T1000 (cell line): ENCODE measurements at places on chromosomes 1 and 21.

DNA sequence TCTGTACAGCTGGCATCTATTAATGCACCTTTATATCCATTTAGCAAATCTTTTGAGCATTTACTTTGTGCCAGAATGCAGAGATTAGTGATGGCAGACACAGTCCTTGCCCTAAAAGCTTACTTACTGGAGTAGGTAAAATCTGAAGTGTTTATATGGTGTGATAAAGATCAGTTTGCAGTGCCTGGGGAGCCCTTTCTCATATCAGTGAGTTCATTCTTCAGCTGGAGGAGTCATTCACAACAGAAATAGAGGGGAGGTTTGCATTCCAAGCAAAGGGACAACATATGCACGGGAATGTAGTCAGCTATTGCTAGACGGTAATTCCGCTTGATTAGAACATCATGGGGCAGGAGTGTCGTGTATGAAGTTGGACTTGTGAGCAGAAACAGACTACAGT is 8.4 kb downstream of the SLC35F3 start:
- no peak for DNase-seq

- DNase-seq = no peak
These were observed 37.3 kb downstream of the SNRPE start for GRCh38 chr1:203898458-203899352.

DNA sequence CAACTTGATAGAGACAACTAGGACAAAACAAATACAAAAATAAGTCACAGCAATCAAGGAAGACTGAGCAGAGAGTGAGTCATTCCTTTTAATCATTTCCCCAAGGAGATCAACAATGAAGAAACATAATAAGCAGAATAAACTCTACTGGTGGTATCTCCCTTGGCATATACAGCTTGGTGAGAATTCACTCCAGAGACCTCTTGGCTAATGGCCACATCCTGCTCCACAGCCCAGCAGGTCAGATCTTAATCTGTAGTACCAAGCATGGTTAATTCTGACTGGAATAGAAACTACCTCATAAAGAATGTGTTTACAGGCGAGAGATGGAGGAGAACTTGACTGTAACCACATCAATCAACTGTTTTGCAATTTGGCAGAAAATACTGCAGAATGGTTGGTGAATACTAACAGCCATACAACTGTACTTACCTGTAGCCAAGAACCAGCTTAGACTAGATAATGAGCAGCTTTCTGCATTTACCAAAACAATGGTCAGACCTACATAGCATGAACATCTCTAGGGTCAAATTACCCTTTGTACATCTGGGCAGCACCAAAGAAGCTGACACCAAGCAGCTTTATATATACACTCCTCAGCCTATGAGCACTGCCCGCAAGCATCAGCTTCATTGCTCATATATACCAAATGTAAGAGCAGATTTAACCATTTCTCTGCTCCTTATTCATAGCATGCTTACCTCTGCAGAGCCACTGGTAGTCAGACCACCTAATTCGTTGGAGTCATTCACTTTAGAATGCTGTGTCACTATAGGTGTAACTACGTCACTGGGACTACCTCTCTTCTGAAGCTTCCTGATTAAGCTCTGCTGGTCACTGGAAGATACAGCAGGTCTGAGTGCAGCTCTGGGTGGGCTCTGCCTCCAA is 51.0 kb downstream of the KIAA0319L start:
- peak; percentile 79 for DNase-seq

- no peak for DNase-seq
These were observed 2.7 kb downstream of the PER3 start for GRCh38 chr1:7786795-7787194.

DNA sequence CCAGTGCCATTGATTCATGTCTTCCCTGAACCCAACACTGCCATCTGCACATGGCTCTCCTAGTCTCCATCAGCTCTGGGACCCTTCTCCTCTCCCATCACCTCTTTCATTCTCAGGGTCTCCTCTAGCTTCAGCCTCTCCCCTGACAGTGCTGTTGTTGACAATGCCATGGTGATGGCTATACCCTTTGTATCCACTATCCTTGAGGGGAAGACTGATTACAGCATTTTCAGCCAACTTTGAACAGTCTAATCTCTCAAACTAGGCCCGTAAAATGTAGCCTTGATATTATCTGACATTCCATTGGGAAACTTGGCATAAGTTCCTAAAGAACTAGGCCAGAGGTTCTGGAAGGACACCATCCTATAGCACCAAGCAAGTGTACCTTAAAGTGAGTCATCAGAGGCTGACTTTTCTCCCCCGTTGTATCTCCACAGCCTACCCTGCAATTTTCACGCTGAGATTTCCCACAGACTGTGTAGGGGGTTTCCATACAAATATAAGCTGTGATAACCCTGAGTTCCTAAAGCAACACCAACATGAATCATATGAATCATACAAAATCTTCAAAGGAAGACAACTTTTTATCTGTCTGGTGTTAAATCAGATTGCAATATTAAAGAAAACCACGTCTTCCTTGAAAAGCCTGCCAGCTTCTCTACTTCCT is 5.8 kb downstream of the HAO2 start:
- DNase-seq = peak; percentile 22

DNA sequence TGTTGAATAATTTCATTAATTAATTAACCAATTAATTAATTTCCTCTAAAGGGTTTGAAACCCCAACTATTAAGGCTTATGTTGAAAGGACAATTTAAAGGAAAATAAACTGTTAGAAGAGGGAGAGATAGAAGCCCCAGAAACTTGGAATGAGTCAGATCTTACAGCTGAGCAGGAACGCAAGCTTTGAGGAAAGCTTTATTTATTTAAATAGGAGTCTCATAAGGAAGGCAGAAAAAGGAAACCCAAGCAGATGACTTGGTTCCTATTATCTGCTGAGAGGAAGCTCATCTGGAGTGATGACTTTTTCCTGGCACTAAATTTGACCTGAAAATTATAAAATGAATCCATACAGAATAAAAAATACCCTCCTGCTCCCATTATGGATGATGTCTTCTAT is 105.1 kb downstream of the ROR1 start:
- no peak for DNase-seq

DNA sequence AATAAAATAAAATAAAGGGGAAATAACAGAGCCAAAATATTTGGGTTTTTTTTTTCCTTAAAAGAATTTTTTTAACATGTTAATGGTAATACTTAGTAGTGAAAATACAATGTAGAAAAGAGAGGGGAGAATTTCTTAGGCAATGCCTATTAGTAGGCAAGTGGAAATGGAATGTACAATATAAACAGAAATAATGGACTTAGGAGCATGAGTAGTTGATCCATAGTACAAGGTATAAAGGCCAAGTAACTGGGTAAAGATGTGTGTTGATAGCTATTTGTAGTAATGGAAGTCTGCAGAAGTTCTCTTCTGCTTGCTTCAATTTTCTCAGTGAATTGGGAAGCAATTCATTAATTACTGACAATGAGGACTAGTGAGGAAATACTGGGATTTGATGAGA is 34.4 kb downstream of the TESK2 start:
- no peak for DNase-seq
